ENCODE measurements at places on chromosomes 1 and 21.

GRCh38 chr1:204868340-204868700, 2.3 kb upstream of the NFASC start:
- DNase-seq, result no peak

DNA sequence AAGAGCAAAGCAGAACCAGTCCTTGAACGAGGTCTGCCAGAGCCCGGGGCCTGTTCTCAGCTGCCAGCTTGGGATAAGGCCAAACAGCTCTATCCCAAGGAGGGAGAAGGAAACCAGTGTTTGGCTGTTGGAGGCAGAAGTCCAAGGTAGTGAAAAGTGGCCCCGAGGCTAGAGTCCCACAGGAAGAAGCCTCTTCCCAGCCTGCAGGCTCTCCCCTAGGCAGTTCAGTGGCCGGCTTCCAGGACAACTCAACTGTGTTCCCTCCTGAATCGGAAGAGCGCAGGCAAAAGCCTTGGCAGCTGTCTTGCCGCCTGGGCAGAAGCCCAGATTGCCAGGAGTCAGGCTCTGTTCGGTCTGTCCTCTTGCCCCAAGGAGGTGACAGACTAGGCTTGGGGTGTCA, 19.3 kb downstream of the QSOX1 start:
- no peak for DNase-seq

- no peak for DNase-seq
These were observed 25.6 kb downstream of the IL23R start for GRCh38 chr1:67191668-67192520.

- no peak for DNase-seq
These were observed 53.8 kb upstream of the KCNA3 start for GRCh38 chr1:110728388-110729001.

GRCh38 chr1:173205146-173206051, 1.7 kb downstream of the TNFSF4 start:
- no peak for DNase-seq

- DNase-seq, result no peak
These were observed 43.2 kb upstream of the ARHGAP29 start for GRCh38 chr1:94280541-94280940.

- DNase-seq, result no peak
These were observed 58.4 kb upstream of the ADARB1 start for GRCh38 chr21:45016031-45016405.

- DNase-seq, result no peak
These were observed 18.6 kb upstream of the CHIA start for GRCh38 chr1:111272081-111272480.

GRCh38 chr1:61109158-61109557, 26.8 kb downstream of the NFIA start:
- DNase-seq, result no peak
